Cerebellar nuclear complex (tissue), 1 donor: ENCODE measurements at places on chromosomes 2 and 18.

DNA sequence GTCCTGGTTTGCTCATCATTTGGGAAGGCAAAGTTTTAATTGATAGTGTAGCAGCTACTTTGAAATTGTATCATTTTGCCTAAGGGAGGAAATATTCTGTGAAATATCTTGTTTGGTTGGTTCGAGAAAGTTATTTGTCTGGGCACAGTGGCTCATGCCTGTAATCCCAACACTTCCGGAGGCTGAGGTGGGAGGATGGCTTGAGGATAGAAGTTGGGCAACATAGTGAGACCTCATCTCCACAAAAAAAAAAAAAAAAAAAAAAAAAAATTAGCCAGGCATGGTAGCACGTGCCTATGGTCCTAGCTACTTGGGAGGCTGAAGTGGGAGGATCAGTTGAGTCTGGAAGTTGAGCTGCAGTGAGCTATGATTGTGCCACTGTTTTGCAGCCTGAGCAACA is 3.1 kb upstream of the ADGRF3 start:
- DNase-seq, result no peak

DNA sequence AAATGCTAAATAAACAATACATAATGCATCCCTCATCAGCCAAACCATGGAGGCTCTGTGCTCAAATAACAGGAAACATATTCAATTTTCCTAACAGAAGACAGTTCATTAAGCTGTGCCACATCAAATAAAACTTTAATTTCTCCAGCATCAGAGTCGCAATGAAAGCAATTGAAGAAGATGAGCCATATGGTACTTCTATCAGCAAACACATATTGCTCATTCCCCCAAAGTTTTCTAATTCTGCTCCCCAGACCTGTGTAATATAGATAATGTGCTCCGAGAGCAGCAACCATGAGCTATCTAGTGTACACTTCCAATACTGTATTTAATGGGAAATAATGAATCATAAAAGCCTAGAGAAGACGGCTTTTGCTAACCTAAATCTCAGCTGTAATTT is 263.2 kb downstream of the MEIS1 start:
- no peak for DNase-seq

DNA sequence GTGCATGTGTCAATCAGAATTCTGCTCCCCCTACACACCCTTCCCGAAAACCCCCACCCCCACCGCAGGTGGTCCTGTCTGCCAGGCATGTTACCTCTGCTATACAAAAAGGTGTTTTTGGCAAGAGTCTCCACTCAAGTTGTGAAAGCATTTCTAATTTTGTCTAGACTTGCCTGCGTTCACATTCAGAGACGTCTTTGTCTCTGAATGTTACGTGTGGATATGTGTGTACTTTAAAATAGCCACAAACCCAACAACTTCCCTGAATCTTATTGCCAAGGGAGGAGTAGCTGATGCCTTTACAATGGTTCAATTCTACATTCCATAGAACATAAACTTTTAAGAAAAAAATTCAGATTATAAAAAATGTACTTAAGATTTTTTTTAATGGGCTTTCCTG is 66.6 kb downstream of the ITGA4 start:
- no peak for DNase-seq

- DNase-seq, result no peak
Measured at GRCh38 chr2:204604061-204604460, 58.8 kb downstream of the PARD3B start.

DNA sequence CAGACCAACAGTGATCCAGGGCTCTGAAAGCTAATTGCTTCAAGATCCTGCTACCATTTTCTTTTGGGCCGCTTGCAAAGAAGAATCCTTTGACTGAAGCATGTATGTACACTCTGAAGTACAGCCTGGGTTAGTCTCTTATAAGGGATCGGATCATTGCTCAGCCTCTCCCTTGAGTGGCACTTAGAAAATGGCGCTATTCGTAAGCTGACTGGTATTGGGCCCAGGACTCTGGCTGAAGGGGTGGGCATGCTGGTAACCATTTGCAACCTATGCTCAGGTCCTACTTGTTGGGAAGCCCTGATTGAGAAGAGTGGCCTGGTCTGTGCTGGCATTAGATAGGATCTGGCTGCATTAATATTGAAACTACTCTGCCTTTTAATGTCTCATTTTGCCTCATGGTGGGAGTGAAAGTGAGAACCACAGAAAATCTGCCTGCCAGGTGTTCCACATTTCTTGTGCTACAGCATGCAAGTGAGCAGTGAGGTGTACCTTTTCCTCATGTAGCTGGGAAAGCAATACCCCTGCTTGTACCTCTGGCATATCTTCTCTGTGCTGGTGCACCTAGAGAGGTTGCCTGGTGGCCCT is 661 bp upstream of the MGAT5 start:
- no peak for DNase-seq

GRCh38 chr2:11364565-11364887 is 20.1 kb upstream of the ROCK2 start:
- DNase-seq, result no peak

- no peak for DNase-seq
Measured at GRCh38 chr2:152510621-152511020, 175.6 kb downstream of the FMNL2 start.
